ENCODE measurements at places on chromosomes 16 and 17.

GRCh38 chr16:3889059-3889458, 8.5 kb upstream of the CREBBP start:
- DNase-seq, result no peak

GRCh38 chr17:39927929-39928857, 661 bp downstream of the LRRC3C start:
- no peak for DNase-seq

DNA sequence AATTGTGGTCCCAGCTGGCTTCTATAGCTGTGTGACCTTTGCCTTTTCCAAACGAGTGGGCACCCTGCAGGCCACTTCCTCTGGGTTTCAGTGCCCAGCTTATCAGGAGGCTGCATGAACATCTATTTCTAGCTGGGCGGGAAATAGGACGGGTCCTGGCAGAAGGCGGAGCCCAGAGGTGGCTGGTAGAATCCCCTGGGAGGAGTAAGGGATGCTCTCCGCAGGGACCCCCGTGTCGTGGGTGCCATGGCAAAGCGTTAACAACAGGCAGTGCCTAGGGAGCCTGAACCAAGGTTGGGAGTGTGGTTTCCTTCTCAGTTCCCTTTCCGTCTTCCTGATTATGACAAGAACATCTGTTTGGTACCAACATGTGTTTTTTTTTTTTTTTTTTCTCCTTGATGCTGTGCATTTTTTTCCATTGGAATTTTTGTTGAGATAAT, 58.2 kb downstream of the PLCG2 start:
- DNase-seq, result no peak

DNA sequence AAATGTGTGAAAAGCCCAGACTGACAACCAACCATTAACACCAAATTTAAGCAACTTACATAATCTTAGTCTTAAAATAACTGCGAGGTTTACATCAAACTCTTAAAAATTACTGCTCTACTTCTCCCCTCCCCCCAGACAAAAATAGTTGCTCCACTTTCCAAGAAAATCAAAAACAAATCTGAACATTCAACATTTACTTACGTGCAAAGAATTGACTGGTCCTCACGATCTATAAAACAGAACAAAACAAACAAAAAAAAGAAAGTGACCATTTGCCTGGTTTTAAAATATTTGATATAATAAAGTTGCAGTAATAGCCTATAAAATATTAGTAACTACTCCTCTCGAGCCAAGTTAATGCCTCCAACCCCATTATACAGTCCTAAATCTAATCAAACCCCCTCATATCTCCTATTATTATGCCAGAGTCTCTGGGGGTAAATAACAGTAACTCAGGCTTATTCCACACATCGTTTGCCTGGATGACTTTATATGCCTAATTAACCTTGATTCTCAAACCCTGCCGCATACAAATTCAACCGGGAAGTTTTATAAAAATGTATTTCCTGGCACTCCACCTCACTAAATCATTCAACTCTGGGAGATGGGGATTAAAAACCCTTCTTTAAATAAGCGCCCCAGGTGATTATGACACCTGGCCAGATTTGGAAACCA, 41.5 kb downstream of the MYH10 start:
- no peak for DNase-seq

GRCh38 chr16:75475420-75475847, 10.9 kb upstream of the TMEM170A start:
- no peak for DNase-seq

DNA sequence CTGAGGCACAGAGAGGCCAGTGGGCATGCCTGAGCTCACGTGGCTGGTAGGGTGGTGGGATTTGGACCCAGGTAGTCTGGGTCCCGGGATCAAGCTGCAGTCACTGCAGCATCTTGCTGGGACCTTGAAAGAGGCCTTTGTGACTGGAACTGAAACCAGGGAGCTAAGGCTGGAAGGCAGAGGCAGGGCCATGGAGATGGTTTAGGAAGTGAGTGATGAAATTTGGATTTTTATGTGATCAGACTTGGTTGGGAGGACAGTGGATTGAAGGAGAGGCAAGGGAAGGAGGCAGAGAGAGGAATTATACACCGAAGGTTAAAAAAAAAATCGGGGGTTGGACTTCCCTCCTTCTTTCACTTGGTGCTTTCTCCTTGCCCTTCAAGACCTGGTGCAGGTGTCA, 255.4 kb upstream of the CACNG5 start:
- DNase-seq, result no peak

DNA sequence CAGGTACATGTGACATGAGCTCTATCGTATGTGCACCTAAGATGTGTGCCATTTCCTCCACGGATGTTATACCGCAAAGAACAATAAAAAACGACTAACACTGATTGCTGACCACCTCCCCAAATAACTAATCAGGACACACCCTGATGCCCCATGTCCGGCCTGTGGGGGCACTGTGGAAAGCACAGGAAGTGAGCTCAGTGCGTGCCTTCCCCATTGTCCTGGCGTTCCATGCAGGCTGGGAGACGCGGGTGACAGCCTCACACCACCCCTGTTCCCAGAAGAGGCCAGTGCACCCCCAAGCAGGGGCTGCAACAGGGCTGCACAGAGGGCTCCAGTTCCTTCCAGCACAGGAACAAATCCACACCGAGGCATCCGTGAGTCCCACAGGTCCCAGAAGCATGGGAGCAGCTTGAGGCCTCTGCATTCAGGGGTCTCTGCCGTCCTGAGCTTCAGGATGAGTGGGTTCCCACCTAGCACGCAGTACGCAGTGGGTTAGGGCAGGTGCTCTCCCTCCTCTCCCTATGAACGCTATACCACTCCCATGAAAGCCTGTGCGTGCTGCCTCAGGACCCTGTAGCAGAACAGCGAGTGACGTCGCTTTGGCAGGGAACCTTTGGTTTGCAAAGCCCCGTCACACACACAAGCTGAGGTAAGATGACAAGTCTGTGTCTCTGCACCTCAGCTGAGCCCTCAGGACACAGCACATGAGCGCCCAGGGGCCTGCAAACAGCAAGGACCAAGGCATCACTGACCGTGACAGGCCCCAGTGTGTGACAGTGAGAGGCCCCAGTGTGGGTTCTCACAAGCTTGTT, 117.7 kb downstream of the ZNF778 start:
- DNase-seq, result no peak

- peak; percentile 67 for DNase-seq
Observed at GRCh38 chr17:38871247-38872015, 1.6 kb downstream of the LASP1 start.

- peak; percentile 25 for DNase-seq
Observed at GRCh38 chr16:1428511-1428910, 2.4 kb upstream of the PERCC1 start.

GRCh38 chr17:15660077-15660476, 24.0 kb downstream of the TRIM16 start:
- DNase-seq, result no peak

DNA sequence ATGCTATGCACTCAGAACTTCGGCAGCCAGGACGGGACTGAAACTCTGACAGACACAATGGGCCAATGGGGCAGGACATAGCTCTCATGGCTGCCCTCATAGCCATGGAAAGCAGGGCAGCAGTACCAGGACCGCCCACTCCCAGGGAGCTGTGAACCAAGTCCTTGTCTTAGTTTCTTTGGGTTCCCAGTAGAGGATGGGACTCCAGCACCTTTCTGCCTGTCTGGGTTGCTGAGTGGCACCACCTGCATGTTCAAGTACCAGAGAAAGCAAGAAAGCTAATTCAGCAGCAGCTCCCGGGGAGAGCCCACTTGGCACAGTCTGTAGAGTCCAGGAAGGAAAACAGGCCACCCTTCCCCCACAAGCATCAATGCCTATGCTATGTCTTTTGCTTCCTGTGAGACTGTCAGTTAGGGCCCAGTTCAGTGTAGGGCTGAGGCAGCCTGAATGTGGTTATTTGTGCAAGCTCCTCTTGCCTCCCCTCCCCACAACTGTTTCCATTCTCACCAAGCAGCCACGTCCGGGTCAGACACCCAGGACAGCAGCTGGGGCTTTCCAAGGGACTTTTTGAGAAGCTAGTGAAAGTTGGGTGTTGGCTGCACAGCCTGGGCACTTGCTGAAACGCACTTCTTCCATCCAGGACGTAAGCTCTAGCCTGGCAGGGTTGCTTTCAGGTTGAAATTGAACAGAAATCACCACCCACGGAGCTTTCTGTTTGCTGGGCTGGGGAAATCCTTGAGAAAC, 7.8 kb downstream of the SUPT4H1 start:
- peak; percentile 80 for DNase-seq

GRCh38 chr17:1031711-1032110, 34.8 kb downstream of the TIMM22 start:
- DNase-seq, result no peak

DNA sequence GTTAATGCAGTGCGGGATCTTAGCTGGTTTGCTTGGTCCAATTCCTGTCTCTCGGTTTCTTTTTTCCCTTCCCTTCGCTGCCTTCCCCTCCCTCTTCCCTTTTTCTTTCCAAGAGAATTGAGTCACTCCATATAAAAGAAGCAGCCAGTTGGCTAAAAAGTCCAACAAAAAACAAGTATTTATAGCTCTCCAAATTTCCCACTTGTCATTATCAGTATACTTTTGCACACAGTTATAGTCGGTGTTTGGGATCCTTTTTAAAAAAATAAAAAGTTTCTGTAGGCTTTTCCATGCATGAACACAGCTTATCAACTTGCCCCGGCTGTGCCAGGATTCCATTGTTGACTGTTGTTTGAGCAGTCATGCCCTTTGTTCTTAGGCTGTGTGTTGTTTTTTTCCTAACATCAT, 24.9 kb downstream of the HMOX2 start:
- DNase-seq, result no peak

GRCh38 chr17:38449364-38449763, 21.1 kb downstream of the ARHGAP23 start:
- no peak for DNase-seq

- no peak for DNase-seq
Observed at GRCh38 chr16:85485379-85485778, 127.7 kb upstream of the GSE1 start.

- DNase-seq, result no peak
Observed at GRCh38 chr17:9322326-9322725, 253.3 kb downstream of the STX8 start.

GRCh38 chr16:27242868-27243590, 25.5 kb downstream of the NSMCE1 start:
- DNase-seq, result peak; percentile 37

- no peak for DNase-seq
Observed at GRCh38 chr17:74759941-74760340, 11.5 kb downstream of the NHERF1 start.

- no peak for DNase-seq
Observed at GRCh38 chr17:3804503-3804931, 3.5 kb upstream of the ITGAE start.

DNA sequence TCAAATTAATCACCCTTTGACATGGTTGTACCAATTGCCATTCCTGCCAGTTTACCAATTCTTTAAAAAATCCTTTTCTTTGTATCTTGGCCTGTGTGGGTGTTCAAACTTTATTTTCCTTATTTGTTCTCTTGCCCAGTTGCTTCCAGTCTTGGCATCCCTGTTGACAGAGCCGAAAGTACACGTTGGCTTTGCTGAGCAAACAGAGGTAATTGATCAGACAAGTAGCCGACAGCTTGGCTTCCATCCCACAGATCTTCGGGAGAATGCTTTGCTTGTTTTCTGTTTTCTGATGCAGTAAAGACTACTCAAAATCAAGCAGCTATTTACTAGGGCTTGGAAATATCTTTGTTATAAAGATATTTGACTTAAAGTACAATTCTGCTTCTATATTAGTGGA, 506.8 kb upstream of the SALL1 start:
- no peak for DNase-seq

DNA sequence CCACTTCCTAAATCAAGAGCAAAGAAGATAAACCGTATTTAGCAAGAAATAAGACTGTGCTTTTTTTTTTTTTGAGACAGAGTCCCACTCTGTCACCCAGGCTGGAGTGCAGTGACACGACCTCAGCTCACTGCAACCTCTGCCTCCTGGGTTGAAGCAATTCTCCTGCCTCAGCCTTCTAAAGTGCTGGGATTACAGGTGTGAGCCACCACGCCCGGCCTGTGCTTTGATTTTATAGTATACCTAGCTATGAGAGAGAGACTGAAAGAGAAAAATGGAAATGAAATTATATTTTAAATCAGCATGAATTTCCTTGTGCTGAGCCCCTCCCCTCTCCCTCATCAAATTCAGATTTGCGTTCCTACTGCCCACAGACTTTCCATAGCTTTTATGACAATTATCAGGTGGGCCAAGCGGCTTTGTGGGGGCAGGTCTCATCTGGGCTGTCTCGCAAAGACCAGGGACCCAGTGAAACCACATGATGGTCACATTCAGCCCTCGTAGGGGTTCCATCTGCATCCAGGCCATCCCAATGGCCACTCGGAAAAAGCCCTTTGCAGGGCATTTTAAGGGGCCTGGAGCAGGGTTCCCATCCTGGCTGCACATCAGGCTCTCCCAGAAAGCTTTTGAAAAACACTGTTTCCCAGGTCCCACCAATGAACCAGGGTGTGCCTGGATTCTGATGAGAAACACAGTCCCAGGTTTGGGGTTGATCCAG, 8.5 kb downstream of the CACNG1 start:
- no peak for DNase-seq

DNA sequence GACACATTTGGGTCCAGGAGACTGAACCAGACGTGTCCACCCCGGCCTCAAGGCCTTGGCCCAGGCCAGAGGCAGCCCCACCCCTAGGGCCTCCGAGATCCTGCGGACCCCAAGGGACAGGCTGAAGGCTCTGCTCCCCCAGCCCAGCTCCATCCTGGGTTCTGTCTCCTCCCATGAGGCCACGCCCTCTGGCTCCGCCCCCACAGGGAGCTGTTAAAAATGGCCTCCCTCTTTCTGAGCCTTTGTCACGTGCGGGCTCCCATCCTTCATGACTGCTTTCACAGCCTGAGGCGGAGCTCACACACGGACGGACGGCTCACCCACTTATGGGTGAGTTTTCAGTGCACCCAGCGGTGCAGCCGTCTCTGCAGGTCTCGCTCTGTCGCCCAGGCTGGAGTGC, 6.5 kb upstream of the CACNA1H start:
- no peak for DNase-seq

DNA sequence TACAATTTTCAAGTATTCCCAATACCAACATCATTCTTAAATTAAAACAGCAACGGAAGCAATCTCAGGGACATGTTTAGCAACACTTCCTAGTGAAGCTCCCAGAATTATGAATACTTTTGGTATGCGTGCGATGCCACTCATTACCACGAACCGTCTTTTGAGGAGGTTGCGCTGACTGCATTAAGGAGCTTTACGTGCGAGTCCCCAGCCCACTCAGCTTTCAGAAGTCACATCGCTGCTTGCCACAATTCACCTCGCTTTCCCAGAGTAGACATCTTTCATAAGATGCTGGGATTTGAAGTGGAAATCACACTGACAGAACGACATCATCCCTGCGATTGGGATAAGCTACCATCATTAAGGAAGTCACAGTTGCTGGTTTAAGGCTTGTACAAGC, 441.6 kb upstream of the HSBP1 start:
- DNase-seq, result no peak

GRCh38 chr17:45902892-45903346, 8.6 kb downstream of the MAPT start:
- no peak for DNase-seq

DNA sequence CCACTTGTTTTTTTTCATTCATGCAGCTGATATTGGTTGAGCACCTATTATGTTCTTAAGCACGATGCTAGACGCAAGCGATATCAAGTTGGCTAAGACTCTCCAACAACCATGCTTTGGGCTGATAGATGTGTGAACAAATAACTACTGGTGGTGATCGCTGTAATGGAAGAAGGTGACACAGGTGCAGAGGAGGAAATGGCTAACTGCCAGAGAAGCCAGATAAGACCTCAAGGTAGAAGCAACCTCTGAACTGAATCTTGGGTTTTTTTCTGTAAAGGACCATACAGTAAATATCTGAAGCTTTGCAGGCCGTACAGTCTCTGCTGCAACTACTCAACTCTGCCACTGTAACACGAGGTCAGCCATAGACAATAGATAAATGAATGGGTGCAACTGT, 97.9 kb downstream of the C17orf67 start:
- no peak for DNase-seq

Measured in activated CD4-positive, alpha-beta T cell treated with anti-CD3 and anti-CD28 coated beads, Interleukin-2, amount 50 U/mL, for 1 hour (primary cell).